ENCODE measurements at places on chromosomes 2 and 18.

DNA sequence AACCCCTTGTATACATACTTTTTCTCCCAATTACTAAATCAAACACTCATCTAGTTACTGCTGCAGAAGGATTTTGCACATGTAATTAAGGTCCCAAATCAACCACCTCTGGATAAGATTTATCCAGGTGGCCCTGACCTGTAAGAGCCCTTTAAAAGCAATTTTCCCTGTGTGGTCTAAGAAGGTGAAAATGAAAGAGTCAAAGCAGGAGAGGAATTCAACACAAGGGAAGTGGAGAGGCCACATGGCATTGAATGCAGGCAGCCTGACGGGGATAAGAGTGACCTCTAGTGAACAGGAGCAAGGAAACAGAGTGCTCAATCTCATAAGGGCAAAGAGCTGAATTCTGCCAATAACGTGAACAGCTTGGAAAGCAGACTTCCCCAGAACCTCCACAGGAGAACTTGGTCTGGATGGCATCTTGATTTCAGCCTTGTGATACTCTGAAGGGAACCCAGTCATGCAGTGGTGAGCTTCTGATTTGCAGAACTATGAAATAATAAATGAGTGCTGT, 27.2 kb downstream of the PPP3R1 start:
- no peak for DNase-seq

DNA sequence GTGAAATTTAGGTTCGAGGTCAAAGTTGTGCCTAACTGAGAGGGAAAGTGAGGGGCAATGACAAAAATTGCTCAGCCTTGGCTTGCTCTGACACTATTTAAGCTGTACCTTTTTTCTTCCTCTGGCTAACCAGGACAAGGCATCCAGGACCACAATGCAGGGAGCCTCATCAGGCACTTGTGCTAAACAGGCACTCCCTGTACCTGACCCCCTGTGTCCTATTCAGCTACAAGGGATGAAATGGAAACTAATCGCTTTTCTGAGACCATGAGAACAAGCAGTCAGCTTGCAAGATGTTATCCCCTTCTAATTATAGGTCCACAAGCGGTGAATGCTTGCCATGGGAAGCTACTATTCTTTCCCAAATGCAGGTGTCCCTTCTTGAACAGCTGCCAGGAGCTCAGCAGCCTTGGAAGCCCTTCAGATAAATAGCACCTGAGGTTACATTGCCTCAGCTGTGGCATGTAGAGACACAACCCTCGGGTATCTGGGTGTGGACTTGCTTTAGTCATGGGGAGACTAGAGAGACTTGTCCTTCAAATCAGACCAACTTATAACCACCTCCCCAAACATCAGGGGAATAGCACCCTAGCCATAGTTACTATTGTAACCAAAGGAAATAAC, 19.1 kb upstream of the ITGA6 start:
- peak; percentile 23 for DNase-seq

- DNase-seq, result no peak
These were observed 75.4 kb upstream of the PGAP1 start for GRCh38 chr2:197001921-197002320.

- no peak for DNase-seq
These were observed 154.8 kb downstream of the TGIF1 start for GRCh38 chr18:3604498-3605408.

- DNase-seq, result no peak
These were observed 87.1 kb downstream of the ACKR3 start for GRCh38 chr2:236656721-236657120.

DNA sequence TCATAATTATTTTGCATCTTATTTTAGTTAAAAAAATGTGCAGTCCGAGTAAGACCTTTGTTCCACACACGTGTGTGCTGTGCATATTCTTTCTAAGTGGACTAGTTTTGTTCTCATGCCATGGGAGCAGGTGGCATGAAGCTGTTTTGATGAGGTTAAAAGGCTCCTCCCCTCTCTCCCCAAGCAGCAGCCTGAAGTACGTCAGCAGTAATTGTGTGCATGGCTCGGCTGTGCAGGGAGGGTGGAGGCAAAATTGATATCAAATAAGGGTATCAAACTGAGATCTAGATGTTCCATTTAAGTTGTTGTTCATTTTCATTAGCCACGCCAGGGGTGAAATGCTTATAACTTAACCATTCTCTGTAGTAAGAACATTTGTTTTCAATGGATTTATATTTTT, at the start of gene NYAP2:
NYAP2 (plus strand) TSS at position 207 of the 400 bp plus-strand sequence. CDS start 9,171 bp downstream, outside the sequence.
- DNase-seq, result peak; percentile 92

GRCh38 chr2:66137606-66138130, 297.3 kb upstream of the MEIS1 start:
- no peak for DNase-seq

- no peak for DNase-seq
These were observed 38.2 kb upstream of the DPP4 start for GRCh38 chr2:162111958-162112850.

- no peak for DNase-seq
These were observed 1102.6 kb upstream of the PIK3C3 start for GRCh38 chr18:40852406-40852805.

DNA sequence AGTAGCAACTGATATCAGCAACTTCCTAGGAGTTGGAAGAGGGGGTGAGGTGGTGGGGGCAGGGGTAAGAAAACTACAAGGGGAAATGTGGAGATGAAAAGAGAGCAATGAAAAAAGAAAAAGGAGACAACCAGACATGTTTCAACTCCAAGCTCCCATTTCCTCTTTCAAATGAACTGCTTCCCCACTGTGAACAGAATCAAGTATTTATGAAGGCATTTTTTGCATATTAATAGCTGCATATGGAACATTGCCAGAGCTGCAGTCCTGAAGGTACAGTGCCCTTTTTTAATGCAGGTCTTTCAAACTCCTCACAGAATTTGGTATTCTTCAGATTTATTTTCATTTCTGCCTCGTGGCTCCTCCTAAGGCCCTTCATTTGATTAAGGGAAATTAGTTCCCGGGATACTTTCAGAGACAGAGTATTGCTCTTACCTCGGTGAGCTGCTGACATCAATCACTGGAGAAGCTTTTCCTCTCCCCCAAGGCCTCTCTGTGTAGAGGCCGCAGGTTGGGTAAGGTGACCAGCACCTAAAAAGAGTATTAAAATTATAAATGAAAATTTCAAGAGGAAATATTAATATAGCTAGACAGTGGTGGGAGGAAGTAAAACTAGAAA, 68.4 kb downstream of the KIAA2012 start:
- DNase-seq, result no peak

DNA sequence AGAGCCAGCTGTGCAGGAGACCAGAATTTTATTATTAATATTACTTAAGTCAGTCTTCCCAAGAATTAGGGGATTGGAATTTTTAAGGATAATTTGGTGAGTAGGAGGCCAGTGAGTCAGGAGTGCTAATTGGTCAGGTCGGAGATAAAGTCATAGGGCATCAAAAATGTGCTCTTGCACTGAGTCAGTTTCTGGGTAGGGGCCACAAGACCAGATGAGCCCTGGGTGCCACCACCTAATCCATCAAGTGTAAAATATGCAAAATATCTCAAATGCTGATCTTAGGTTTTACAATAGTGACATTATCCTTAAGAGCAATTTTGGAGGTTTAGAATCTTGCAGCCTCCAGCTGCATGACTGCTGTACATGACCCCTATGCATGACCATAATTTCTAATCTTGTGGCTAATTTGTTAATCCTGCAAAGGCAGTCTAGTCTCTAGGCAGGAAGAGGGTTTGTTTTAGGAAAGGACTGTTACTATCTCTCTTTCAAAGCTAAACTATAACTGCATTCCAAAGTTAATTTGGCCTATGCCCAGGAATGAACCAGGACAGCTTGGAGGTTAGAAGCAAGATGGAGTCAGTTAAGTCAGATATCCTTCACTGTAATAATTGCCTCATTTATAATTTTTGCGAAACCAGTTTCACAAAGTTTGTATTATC, 215.9 kb downstream of the RNF152 start:
- no peak for DNase-seq

DNA sequence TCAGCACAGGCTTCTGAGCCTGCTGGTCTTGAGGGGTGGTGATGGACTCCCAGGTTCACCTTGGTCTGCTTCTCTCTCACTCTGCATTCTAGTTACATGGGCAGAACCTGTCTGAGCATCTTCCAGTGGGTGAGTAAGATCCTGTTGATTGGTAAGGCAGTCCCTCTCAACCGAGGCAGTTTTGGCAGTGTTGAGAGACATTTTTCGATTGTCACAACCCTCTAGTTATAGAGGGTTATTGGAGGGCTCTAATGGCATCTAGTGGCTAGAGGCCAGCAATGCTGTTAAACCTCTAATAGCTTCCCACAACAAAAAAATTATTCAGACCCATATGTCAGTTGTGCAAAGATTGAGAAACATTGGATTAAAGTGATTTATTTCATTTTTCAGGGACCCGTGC, 9.3 kb upstream of the MGAT5 start:
- DNase-seq, result no peak

DNA sequence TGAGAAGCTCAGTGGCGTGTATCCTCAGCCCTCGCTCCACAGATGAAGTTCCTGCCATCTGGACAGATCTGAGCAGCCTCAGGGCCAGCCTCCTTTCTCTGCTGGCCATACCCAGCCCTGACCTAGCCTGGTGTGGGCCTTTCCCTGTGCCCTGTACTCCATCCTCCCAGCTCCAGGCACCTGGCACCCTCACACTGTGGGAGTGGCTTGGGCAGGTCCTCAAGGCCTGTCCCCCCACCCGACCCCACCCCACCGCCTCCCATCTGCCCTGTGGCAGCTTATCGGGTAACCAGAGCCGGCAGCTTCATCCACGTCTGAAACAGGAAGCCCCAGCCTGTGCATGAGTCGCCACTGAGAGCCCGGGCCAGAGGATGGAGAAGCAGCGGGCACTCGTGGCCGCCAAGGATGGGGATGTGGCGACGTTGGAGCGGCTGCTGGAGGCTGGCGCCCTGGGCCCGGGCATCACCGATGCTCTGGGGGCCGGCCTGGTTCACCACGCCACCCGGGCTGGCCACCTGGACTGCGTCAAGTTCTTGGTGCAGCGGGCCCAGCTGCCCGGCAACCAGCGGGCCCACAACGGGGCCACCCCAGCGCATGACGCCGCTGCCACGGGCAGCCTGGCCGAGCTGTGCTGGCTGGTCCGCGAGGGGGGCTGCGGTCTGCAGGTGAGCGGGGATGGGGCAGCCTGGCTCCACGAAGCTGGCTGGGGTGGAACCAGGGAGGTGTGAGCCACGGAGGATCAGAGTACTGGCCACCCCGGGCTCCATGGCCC, at the start of gene ESPNL:
ESPNL (plus strand) TSS at position 292 of the 772 bp plus-strand sequence; CDS start at position 372, 80 bp downstream.
- DNase-seq, result no peak

- no peak for DNase-seq
These were observed 376.6 kb downstream of the HRH4 start for GRCh38 chr18:24837066-24837465.

DNA sequence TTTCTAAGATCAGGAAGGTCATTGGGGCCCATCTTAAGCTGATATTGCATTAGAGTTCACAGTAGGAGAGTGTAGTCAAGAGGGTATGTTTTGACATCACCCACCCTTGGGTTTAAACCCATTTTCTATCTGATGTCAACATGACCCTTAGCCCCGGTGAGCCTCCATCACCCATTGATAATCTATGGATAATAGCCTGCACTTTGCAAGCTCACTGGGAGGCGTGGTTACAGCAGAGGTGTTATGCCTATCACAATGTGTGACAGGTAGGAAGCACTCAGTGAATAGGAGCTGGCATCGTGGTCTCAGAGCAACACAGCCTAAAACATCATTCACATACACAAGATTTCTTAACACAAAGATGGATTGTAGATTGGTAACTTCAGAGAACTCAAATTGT, 21.3 kb downstream of the IL18RAP start:
- DNase-seq, result no peak

- peak; percentile 14 for DNase-seq
These were observed 78.2 kb downstream of the UBE2E3 start for GRCh38 chr2:181058378-181059269.

GRCh38 chr2:191840921-191841320, 6.0 kb downstream of the CAVIN2 start:
- no peak for DNase-seq

GRCh38 chr18:957829-958228, 53.2 kb downstream of the ADCYAP1 start:
- DNase-seq, result no peak

GRCh38 chr2:118846442-118846952, 951 bp downstream of the EN1 start:
- no peak for DNase-seq

DNA sequence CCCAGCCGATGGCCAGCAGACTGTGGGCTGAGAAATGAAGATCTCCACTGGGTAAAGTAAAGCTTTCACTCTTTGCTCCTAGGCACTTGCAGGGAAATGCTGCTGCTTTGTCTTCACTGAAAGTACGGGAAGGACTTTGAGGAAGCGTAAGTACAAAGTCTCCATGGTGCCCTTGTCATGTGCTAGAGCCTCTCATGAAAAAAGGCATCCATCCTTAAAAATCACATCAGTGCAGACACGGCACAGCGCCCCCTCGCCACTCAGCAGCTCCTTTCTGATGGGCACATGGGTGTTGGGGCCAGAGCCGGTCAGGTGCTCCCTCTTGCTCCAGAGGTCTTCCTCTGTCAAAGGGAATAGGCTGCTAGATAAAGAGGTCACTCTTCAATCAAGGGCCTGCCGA, 109.0 kb upstream of the STPG4 start:
- no peak for DNase-seq

- no peak for DNase-seq
These were observed 97.6 kb downstream of the EPB41L5 start for GRCh38 chr2:120110507-120110906.

GRCh38 chr2:202945497-202945896, 33.4 kb downstream of the CARF start:
- no peak for DNase-seq

- no peak for DNase-seq
These were observed 422.7 kb upstream of the CDH20 start for GRCh38 chr18:60910534-60910933.

- DNase-seq, result no peak
These were observed 226.3 kb downstream of the CCDC85A start for GRCh38 chr2:56410140-56410539.

All from SHP77 (cell line).